IMR-90 (cell line): ENCODE measurements at places on chromosomes 6 and 20.

DNA sequence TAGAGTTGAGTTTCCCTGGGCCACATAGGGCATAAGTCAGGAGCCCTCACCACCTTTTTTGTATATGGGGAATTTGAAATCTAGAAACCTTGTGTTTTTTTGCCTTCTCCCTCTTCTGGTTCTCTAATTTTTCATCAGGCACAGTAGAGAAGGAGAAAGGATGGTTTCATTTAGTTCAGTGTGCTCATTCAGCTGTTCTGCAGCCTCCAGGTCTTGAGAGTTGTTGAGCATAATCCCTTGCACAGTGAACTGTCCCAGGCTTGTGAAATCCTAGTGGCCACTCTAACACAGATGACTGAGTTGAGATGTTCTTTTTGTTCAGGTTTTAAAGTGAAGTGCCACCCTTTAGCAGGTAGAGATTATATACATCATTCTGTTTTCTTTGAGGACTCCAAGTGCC lies 183.5 kb downstream of the CDKAL1 start:
- DNase-seq = no peak

DNA sequence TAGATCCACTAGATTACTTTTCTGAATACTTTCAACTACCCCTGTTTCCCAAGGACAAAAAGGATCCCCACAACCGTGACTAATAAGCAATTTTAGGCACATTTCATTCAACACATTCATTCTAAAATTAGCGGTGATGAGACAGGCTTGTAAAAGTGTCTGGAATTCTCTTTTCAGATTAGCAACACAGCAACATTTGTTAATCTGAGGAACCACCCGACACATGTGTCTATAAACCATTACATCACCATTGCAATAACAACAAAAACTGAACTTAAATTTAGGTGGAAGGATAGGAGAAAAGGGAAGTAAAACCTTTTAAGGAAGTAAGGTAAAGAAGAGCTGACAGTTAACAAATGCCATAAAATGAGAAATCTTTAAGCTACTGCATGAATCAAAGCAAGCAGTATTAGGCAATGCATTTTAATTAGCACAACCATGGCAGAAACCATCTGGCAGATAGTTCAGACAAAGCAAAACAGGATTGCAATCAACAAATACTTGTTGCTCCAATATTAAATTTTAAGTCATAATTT lies 49.1 kb downstream of the MAP3K7 start:
- DNase-seq = no peak

DNA sequence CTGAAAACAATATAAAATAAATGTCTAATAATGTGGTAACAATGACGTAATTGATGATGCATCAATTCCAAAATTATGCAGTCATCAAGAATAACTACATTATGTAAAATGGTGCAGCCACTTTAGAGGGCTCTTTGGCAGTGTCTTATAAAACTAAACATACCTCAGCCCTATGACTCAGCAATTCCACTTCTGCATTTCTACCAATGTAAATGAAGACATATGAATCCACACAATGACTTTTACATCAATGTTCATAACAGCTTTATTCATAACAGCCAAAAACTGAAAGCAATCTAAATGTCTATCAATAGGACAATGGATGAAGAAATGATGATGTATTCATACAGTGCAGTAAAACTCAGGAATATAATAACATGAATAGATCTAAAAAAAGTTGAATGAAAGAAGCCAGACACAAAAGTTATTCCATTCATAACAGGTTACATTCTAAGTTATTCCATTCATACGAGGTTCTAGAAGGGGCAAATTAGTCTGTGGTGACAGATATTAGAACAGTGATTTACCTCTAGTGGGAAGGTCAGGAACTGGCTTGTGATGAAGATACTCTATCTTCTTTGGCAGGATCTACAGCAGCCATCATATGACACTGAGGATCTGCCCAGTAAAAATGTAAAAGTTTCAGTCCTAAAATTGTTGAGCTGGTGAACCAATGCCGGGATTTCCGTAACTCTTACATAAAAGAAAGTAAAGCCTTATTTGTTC lies 396.1 kb downstream of the PLCB1 start:
- DNase-seq = peak; percentile 95

DNA sequence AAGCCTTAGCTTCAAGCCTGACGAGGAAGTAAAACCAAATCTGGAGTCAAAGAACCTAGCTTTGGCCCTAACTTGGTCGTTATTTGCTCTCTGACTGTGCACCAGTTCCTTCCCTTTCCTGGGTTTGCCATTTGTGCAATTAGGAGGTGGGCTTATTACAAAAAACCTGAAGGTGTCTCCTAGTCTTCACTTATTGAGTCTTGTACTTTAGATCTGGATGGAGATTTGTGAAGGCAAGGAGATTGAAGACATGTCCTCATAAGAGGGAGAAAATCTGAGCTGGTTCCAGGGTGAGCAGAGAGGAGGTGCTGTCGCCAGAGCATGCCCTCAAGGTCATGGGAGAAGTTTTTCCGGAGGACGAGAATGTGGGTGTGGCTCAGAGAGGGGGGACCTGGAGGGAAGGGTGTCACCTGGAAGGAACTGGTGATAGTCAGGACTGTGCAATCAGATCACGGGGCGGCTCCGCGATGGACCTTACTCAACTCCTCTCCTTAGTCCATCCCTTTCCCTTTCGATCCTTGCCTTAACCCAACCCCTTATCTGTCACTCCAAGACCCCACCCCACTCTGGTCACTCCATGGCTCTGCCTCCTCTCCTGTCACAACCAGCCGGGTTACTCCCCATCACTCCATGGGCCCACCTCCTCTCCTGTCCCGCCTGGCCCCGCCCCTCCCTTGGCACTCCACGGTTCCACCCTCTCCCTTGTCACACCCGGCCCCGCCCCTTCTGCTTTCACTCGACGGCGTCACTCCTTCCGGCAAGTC lies 588 bp upstream of the ACSS2 start:
- no peak for DNase-seq

DNA sequence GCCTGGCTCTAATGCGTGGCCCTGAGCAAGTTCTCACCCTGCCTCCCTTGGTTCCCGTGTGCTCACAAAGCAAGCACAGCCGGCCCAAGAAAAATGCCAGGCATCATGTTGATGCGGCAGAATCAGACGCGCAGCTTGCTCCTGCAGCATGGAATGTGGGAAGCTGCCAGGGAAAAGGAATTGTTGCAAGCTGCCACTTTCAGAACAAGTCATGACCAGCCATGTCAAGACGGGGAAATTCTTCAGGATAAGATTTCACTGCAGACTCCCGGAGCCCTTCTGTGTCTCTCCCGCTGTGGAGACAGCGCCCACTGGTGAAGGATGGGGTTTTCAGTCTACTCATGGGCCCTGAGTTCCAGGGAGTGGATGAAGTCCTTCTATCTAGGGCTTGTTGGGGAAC lies 4.6 kb downstream of the DACT2 start:
- no peak for DNase-seq

GRCh38 chr6:111796310-111796918 lies 76.8 kb downstream of the FYN start:
- DNase-seq = no peak

GRCh38 chr6:131858765-131859415 lies 51.1 kb downstream of the ENPP1 start:
- DNase-seq = peak; percentile 82

DNA sequence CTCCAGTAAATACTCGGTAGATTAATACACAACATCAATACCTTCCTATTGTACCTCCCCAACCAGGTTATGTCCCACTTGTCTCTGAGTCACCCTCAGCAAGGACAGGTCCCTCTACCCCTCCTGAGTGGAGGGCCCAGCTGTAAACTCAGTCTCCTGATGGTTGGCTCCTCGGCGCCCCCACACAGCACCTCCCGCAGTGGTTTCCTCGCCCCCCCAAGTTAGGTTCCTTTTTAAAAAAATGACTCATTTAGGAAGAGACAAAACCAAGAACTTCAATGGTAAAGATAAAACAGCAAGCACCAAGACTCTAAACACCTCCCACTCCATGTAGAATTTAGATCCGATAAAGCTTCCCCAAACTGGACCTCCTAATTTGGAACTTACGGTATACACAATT lies 83.5 kb downstream of the TRERF1 start:
- no peak for DNase-seq

- DNase-seq = no peak
Measured at GRCh38 chr20:8133310-8133768, 1.3 kb downstream of the PLCB1 start.

DNA sequence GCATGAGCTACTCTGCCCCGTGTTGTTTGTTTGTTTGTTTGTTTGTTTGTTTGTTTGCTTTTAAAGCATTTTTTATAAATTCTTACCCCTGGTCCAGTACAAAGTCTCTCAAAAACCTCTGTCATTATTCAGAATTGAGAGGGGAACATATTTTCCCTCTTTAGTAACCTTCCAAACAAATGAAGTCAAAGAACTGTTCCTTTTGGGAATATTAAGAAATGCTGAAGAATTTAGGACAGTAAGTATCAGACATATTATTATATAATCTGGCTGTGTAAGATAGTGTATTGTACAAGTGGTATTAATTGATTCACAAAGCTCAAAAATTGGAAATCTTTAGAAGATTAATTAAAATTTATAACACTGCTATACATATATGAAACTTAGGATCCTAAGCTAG lies 54.7 kb downstream of the BMP5 start:
- DNase-seq = no peak

GRCh38 chr20:32184961-32185603 lies 22.5 kb downstream of the PLAGL2 start:
- no peak for DNase-seq

DNA sequence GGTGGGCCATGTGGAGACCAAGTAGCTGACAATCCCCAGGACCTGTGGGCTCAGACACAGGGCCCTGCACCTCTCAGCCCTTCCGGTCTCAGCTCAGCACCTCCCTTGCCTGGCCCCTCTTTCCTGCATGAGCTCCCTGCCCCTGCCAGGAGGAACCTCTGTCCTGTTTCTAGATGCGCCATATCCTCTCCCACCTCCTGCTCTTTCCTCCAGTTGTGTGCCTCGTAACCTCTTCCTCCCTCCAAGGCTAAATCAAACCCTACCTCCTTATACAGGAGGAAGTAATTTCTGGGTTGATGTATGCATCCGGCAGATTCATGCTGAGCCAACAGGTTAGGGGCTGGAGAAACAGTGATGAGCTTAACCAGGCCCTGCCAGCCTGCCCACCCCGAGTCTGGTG lies 30.9 kb downstream of the ITPR3 start:
- DNase-seq = no peak

- no peak for DNase-seq
Measured at GRCh38 chr20:34300809-34301586, 2.2 kb downstream of the AHCY start.

DNA sequence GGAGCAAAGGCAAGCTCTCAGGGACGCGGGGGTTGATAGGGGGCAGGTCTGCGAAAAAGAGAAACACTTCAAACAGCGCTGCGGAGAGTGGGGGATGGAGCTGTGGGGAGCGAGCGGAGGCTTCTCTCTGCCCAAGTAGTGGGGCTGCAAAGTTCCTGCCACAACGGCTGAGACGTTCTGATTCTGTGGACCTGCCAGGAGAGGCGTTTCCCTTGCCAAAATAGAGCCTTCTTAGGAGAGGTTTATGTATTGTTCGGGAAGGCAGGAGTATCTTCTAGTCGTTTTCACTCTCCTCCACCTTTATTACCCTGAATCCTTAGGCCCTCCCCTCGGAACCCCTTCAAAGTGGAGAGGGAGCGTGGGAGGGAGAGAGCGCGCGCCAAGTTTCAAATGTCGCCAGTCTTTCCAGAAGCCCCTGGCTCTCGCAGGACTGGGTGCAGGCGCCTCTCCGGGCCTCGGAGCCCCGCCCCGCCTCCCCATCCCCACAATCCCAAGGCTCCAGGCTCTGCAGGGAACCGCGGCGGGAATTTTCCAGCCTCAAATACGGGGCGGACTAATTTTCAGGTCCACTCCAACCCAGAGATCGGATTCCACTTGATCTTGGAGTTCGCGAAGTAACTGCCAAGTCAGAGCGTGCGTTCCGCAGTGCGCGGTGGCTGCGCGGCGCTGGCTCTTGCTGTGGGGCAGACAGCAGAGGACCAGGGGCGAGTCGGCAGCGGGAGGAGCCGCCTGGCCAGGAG lies 10.0 kb upstream of the POU3F2 start:
- DNase-seq = no peak

- no peak for DNase-seq
Measured at GRCh38 chr6:16711546-16712254, 49.6 kb downstream of the ATXN1 start.

GRCh38 chr6:107337191-107337741 lies 122.1 kb downstream of the PDSS2 start:
- DNase-seq = no peak

- DNase-seq = no peak
Measured at GRCh38 chr6:168939041-168939440, 314.6 kb downstream of the THBS2 start.

DNA sequence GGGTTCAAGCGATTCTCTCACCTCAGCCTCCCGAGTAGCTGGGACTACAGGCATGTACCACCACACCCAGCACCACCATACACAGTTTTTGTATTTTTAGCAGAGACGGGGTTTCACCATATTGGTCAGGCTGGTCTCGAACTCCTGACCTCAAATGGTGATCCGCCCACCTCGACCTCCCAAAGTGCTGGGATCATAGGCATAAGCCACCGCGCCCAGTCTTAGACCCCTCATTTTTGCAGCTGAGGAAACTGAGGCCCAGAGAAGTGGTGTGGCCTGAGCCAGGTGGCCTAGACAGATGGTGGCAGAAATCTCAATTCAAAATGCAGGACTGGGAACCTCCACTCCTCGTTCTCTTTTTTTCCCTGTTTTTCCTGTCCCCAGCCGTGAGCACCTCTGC lies 12.6 kb upstream of the FAM209A start:
- DNase-seq = no peak

- DNase-seq = peak; percentile 79
Measured at GRCh38 chr6:54595844-54596243, 250.7 kb upstream of the FAM83B start.

- DNase-seq = no peak
Measured at GRCh38 chr20:12219798-12220197, 302.1 kb downstream of the BTBD3 start.

DNA sequence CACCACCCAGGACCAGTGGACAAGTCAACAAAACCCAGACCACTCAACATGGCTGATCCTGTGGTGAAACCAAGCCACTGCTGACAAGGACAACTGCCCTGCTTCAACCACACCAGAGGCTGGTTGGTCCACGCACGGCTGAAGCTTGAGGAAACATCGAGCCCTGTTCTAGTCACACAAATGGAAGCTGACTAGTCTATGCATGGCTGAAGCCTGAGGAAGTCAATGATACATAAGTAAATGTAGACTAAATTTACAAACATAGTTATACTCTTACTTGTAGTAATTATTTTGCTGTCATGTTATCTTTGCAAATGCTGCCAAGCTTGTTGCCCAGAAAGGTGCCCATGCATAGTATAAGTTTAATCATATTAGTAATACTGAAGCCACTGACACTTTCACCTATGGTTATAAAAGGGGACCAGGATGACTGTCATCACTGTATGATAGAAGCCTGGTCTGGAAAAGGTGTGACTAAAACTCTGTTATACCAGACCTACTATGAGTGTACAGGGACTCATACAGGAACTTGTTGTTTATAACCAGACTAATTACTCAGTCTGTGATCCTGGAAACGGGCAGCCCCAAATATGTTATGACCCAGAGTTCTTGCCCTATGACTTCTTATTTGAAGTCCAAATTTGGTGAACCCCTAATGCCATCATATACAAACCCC lies 5.6 kb downstream of the IL22RA2 start:
- no peak for DNase-seq

GRCh38 chr6:18680842-18681241 lies 293.7 kb downstream of the RNF144B start:
- DNase-seq = no peak

- no peak for DNase-seq
Measured at GRCh38 chr6:56278171-56278591, 30.8 kb upstream of the COL21A1 start.
